NCI-H2029 (cell line): ENCODE measurements at places on chromosomes 5 and 9.

- no peak for DNase-seq
These were observed 178.4 kb downstream of the MPDZ start for GRCh38 chr9:13100914-13101572.

DNA sequence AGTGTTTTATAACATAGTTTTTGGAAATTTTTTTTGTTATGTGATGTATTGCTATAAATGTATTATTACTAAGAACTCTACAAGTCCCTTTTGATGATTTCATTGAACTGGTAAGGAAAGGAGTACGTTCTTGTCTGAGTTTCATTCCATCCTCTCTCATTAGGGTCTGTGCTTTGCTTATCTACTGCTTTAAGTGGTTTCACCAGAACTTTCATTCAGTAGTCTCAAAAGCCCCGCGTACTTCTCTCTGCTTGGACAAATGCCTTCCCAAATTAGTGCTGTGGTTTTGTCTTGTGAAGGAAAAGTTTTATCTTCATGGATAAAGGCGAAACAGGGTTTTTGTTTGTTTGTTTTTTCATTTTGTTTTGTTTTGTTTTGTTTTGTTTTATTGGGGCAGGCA lies 469.8 kb upstream of the WWC1 start:
- no peak for DNase-seq

DNA sequence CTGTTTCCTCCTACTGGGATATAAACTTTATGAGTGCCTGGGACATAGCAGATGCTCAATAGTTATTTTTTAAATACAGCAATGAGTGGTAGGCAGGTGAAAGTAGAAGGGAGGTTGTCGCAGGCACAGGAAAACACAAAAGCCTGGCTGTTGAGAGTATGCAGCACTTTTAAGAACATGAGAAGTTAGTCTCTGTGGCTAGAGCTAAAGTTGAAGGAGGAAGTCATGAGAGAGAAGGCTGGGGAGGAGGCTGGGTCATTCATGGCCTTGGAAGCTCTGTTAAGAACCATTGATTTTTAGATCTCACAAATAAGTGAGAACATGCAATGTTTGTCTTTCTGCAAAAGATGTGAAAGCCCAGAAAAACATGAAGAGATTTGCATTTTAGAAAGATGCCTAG lies 126.7 kb downstream of the PRKACG start:
- no peak for DNase-seq

DNA sequence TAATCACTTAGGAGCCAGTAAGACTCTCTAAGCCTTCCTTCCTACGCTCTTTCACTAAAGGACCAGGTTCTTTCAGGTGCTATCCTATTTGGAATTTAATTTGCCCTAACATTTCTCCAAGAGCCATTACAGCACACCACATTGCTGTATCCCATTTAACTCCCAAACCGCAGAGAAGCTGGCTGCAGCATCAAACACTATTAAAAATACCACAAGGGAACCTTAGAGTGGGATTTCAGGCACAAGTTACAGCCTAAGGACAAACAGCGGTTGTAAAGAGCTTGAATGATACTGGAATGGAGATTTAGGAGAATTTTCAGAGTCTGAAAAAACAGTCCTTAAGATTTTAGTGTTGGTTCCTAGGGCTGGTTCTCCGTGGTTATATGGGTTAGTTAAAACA lies 566.4 kb downstream of the RAB3C start:
- DNase-seq = no peak

DNA sequence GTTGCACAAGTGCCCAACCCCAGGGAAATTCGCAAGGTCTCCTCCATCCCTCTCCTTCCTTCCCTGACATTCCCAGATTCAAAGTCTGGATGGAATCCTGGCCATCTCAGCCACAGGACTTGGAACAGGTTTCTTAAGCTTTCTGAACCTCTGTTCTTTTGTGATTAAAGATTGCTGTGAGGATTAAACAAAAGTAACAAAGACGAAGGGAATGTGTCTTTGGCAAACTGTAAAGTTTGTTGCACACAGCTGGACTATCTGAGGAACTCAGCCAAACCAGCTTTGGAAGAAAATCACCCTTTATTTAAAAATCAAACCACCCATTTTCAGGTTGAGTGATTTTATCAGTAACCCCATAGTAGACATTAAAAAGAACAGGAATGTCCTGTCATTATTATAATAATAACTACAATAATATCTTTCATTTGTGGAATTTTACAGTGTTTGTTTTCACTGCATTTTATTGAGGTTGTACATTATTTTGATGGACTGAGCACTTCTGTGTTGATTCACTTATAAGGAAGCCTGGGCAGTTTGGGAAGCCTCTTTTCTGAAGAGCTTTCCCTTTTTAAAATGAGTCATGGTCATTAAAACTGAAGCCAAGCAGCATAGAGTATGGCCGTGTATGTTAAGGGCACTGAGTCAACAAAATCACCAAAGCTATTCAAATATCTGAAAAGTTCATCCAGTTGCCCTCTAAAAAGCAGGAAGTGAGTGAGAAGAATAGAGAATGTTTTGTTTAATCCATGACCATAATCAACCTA lies 310.2 kb downstream of the AGTPBP1 start:
- DNase-seq = peak; percentile 23

- DNase-seq = no peak
These were observed 25.4 kb upstream of the ELL2 start for GRCh38 chr5:95986937-95987520.

GRCh38 chr5:14419686-14420085 lies 161.9 kb upstream of the OTULINL start:
- no peak for DNase-seq

DNA sequence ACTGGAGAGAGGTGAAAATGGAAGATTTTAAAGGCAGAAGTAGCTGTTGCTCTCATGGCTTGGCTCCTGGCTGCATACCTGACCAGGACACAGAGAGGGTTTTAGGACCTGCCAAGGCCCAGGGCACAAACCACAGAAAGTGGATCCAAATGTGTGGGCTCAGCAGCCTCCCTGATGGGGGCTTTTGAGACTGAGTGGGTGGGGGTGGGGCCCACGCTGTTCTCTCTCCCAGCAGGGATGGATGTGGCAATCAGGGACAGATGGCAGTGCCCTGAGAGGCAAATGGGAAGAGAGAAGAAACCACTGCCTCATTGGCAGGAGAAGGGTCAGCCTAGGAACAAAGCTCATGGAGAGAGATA lies 34.9 kb upstream of the TIFAB start:
- DNase-seq = no peak

DNA sequence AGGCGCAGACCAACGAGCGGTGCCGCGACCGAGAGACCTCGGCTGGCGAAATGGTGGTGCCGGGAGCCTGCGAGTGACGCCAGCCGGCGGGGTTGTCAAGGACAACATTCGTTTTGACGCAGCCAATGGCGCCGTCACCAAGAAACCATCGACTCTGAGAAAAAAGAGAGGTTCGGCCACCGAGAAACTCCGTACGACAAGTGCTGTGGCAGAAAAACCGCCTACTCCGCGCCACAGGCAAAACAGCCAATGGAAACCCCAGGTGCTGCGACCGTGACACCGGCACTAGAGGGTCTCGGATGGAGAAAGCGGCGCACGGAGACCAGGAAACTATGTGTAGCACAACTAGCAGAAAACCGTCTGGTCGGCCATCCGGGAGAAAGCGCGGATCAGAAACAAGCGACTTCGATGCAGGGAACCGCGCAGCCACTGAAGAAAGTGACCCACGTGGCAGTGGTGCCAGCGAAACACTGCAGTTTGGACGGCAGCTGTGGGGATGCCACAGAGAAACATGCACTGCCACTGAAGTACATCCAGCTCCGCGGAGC lies 88.8 kb downstream of the ANXA2R start:
- peak; percentile 71 for DNase-seq

DNA sequence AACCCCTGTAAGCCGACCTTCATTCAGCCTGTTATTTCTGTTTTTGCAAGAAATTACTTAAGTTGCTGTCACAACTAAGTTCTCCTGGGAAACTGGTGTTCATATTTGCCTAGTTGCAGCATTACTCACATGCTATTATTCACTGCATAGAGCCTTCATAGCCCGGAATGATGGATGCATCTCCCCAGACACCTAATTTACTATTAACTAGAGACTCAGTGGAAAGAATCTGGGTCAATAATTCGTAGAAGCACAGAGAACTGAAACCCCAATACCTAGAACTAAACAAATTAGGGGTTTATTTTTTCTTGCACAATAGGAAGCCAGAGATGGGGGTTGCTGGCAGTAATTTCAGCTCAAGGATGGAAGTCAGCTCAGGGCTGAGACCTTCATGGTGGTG lies 45.7 kb upstream of the FAM170A start:
- no peak for DNase-seq

DNA sequence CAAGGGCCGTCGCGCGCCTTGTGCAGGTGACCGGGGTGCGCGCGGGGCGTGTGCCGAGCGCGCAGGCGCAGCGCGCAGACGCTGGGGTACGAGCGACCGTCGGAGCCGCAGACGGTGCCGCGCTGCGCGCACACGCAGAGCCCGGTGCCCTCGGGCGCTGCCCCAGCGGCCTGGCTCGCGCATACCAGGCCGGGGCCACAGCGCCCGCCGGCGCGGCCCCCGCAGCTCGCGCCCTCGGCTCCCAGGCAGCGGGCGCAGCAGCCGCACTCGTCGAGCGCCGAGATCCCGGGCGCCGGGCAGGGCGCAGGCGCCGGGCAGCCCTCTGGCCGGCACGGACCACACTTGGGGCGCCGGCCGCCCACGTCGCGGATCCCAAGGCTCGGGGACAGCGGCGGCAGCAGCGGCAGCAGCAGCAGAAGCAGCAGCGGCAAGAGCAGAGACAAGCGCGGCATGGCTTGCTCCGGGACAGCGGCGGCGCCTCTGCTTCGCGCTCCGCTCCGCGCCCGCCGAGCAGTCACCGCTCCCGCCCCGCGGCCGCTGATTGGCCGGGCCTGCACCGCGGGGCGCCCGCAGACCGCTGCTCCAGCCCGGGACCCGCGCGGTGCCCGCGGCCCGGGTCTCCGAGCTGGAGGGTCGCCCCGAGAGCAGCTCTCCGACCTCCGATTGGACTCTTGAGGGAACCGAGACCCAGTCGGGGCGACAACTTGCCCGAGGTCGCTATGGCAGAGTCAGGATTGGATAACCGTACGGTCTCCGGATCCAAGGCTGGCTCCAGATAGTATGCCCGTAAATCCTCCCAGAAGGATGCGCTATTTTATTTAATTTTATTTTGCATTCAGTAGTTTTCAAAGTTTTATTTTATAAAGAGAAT lies at the start of gene IGFBPL1:
Gene IGFBPL1, minus strand, starts transcription at position 482 of the 871 bp plus-strand sequence. Its CDS starts 30 bp downstream, at position 452.
- DNase-seq = peak; percentile 72

- peak; percentile 60 for DNase-seq
These were observed 800 bp upstream of the AP3B1 start for GRCh38 chr5:78295035-78295961.

- DNase-seq = no peak
These were observed 244.2 kb upstream of the IRX2 start for GRCh38 chr5:2995667-2996066.

DNA sequence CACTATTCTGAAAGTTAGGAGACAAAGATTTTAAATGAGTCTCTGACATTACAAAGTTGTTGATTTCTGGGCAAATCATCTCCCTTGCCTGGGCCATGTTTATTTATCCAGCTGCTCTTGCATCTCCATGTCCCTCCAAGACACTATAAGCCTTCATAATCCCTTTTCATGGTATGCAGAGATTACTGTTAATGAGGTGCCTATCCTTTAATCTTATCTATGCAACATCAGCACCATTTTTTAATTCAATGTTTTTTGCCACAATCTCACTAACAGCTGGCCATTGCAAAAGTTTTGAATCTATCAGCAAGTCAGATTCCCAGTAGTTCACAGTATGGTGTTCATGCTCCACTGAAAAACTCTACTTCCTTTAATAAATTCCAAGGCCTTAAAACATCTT lies 108.5 kb upstream of the PTPRD start:
- no peak for DNase-seq

DNA sequence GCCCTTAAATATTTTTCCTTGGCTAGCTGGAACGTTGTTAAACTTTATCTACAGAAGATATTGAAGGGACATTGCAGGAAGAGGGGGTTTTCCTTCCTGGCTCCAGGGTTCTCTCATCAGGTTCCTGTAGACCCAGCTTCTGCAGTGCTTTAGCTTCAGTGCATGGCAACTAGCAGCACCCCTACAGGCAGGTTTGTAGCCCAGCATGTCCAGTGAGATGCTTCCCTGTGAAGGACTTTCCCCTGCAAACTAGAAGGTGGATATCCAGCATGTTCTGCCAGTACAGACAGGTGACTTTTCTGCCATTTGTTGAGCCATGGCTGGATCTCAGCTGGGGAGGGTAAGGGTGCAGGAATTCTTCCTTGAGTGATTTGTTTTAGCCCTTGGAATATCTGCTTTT lies 10.4 kb downstream of the CCL28 start:
- no peak for DNase-seq

DNA sequence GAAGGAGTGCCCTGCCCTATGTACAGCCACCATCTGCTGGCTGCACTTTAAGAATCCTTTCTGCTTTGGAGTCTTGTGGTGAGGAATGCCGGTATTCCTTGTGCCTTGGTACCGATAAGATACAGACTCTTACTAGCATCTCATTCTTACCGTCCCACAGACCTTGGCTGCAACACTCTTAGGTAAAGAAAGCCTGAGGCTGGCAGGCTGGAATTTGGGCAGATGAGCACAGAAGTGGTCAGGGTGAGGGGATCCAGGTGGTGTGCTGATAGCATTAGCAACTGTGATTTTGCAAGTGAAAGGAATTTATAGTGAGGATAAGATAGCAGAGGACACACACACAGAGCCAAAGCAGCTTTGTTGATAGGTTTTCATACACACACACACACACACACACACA lies 198.1 kb downstream of the ENC1 start:
- DNase-seq = no peak

DNA sequence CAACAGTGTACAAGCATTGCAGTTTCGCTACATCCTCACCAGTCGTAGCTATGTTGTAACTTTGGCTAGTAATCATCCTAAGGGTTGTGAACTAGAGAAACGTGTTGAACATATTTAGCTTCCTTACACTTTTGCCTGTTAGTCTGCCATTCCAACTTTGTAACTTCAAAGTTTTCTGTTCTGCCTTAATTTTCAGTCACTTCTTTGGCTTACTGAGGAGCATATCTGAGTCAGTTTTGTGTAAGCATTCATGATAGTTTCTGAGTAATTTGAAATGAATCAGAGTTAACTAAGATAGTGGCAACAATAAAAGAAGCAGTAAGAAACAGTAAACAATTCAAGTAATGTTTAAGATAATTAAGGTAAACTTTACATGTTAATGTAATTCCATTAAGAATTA lies 58.9 kb upstream of the MCCC2 start:
- no peak for DNase-seq

DNA sequence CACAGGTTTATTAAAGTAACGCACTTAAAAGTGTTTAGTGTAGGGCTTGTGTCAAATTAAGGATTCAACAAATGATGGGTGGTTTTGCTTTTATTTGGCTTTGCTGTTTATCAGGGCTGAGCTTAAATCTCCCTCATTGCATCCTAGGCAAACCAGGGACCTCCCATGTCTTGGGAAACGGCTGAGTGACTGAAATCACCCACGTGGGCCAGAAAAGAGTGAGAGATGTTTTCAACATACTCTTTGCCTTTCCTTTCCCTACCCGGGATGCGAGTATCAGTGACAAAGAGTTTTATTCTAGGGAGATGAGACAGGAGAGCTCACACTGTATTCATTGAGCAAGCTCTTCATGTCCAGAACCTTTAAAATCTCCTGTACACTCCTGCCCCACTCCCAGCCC lies 23.3 kb downstream of the KCNMB1 start:
- DNase-seq = no peak

- DNase-seq = no peak
These were observed 683 bp downstream of the OSMR start for GRCh38 chr5:38846379-38847011.
